ENCODE measurements at places on chromosomes 3 and 15.

GRCh38 chr15:27176785-27177406 is 205.9 kb downstream of the GABRG3 start:
- no peak for DNase-seq

- no peak for DNase-seq
Measured at GRCh38 chr15:74396146-74396438, 28.6 kb upstream of the CYP11A1 start.

DNA sequence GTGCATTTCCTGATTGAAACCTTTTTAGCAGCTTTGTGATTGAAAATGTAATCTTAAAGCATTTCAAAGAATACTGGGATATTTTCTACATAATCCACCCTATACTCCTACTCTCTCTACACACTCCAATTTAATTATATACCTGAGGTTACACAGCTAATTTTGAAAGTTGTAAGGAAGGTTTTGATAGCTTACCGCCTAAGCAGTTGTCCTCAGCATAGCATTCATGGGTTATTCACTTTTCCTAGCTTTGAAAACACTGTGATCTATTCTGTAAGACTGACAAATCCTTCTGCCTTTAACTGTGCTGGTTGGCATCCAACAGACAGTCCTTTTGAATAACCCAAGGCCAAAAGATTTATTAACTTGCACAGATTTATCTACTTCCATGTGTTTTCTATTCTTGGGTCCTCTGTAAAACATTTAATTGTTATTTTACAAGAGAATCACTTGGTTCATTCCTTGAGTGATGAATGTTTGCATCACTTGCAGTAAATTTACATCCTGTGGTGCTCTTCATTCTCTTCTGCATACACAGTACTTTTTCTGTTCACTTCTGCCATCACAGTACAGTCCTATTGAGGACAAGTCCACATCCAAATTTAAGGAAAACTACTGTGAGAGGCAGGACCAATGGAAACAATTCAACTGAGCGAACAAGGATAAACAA is 44.8 kb downstream of the SERPINI1 start:
- no peak for DNase-seq

GRCh38 chr15:67823314-67824196 is 1.8 kb upstream of the SKOR1 start:
- peak; percentile 48 for DNase-seq

GRCh38 chr3:59456852-59457485 is 407.1 kb upstream of the CFAP20DC start:
- no peak for DNase-seq

GRCh38 chr15:64763874-64764273 is 11.5 kb downstream of the RBPMS2 start:
- DNase-seq = no peak

GRCh38 chr3:104367000-104367399 is 999.7 kb upstream of the ALCAM start:
- no peak for DNase-seq

DNA sequence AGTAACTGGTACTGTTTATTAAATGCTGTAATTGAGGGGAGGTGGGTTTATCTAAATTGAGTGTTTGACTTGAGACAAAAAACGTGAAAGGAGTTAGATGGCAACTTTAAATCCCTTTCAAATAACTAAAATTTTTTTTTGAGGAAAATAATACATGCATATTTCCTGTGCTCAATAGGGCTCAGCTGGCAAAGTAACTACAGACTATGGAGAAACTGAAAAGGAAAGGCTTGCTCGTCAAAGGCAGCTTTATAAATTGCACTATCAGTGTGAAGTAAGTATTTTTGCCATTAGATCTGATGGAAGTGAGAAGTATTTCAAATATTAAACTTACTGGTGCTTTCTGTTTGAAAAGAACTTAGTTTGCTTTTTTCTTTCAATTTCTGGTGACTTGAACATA is 72.2 kb downstream of the DZIP3 start:
- no peak for DNase-seq

DNA sequence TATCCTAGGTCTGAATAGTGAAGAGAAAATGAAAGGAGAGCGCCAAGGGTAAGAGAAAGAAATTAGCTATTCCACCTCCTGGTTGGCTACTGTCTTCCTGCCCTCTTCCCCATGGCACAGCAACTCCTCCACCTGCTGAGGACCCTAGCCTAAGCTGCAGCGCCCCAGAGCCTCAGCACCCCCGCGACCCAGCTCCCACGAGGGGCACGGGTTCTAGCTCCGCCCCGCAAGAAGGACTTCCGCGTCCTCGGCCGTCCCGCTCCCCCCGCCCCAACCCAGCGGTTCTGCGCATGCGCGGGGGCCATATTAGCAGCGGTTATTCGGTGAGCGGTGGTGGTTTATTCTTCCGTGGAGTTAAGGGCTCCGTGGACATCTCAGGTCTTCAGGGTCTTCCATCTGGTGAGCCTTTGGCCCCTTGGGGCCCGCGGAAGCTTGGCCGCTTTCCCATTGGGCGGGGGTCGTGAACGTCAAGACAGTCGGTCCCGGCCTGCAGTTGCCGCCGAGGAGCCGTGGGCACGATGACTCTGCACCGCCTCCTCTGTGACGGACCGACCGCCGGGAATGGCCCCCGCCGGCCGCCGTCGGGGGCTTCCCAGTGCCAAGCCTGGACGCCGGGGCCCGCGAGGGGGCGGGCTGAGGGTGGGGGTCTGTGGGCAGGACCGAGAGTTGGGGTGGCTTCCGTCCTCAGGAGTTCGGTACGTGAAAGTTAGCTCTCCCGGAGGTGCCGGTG is at the start of gene PSMA4:
Gene PSMA4 (plus strand): TSS at position 304 of the 730 bp plus-strand sequence. CDS start 1,484 bp downstream, outside the sequence.
- peak; percentile 73 for DNase-seq

- DNase-seq = peak; percentile 42
Measured at GRCh38 chr3:124246949-124247348, 255.0 kb upstream of the ROPN1 start.

DNA sequence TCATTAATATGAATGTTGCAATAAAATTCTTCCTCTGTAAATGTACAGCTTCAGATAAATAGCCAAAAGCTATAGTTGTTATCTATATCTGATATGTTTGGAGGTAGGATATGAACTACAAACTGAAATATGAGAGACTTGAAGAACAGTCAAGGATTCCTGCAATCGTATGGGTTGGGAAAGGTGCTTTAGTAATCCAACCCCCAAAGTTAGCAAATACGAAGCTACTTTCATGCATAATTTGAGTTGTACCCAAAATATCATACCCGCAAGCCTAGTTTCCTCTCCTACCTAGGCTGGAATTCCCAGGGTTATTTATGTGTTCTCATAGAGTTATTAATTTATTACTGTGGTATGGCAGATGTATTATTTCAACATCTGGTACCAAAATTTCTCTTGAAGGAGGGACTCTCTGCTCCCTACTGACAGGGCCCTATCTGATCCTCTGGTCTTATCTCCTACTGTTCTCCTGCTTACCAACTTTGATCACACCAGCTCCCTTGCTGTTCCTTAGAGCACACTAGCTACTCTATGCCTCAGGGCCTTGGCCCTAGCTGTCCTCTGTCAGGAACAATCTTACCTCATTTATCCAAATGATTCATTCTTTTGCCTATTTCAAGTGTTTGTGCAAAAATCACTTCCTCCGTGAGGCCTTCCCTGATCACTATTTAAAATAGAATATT is 140.4 kb upstream of the CCDC54 start:
- DNase-seq = no peak

DNA sequence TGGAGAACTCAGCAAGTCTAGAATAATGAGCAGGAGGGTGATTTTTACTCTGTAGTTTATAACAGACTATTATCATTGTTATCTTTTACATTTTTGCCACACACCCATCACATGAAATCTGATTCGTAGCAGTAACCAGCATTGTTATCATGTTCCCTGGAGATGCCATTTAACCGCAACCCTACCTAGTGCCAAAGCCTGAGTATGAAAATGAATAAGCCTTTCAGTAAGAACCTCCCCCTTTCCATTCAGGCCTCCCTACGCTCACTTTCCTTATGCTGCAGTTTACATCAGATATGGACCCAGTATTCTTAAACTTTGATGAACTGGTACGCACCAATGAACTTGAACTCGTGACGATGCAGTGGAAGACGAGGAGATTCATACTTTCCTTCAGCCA is 158.7 kb upstream of the SPRED1 start:
- DNase-seq = no peak

DNA sequence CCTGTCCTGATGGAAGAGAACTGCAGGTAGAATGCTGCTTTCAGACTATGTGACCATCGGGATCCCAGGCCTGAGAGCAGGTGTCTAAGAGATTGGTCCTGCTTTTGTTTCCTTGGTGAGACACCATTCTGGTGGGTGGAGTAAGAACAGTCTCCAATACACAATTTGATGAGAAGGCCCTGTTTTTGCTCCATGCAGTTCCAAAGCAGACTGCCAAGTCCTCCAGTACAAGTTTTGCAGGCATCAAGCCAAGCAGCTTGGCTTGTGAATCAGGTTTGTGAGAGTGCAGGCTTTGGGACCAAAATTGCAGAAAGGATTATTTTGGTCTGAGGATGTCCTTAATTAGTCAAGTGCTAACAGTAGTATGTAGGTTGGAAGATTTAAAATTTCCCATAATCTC is 381.6 kb downstream of the FOXP1 start:
- DNase-seq = no peak

DNA sequence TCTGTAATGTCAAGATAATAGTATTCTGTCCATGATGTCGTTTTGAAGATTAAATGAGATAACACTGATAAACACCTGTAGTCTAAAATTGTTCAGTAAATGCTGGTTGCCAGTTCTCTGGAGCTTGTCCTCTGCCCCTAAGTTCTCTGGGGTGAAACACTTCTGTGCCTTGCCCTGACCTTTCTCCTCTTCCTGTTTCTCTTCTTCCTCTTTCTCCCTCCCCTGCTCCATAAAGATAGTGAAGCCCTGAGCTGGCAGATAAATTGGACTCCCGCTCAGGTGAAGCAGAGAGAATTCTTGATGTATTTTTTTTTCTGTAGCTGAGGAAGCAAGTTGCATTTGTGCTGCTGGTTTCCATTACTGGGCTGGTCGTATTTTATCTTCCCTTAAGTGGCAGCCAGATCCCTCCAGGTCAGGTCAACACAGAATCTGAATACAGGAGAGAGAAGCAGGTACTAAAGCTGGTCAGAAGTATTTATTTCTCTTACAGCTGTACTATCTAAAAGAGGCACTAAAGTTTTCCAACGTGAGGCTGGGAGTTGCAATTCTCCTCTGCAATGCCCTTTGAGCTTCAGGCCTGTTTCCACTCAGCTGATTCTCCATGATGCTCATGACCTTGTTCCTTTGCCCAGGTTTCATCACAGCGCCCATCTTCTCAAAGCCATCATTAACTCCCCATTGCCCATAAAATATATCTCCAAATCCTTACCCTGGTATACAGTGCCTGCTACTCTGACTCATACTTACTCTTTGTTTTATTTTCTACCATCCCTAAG is 319.3 kb upstream of the CFAP20DC start:
- no peak for DNase-seq

DNA sequence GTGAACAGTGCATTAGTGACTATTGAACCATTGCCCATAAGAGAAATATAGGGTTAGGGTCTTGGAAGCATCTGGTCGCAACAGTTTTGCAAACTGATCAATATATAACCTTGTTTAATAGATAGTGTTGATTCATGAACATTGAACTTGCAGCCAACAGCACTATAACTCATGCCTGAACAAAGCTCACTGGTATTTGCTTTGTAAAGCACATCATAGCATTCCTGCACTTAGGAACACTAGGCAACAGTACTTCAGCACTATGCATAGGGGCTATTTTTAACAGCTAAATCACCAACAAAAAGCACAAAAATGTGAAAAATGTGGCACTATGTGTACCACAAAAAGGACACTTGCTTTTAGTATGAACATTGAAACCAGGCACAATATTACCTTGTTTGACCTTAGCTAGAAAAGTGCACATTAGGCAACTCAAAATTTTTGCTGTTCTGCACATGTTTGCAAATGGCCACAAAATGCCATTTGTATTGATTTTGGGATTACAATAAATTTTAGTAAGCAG is 68.0 kb downstream of the OXNAD1 start:
- no peak for DNase-seq

GRCh38 chr3:146189519-146190173 is 28.7 kb upstream of the PLOD2 start:
- DNase-seq = peak; percentile 80

GRCh38 chr3:138186221-138186620 is 880 bp upstream of the ARMC8 start:
- DNase-seq = no peak

DNA sequence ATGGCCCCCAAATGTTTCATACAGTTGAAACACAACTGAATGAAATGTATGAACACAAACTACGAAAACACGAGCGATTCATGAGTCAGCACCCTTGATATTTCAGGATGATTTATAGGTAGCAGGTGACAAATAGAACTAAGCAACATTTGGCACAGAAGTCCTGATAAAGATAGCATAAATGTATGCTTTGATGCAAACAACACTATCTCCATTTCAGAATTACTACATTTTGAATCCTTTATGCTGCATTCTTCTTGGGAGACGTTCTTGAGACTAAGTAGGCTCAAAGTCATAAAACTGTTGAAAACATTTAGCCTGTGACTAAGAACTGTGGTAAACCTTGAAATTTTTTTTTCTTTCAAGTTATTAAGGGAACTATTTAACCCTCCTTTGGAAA is 200.3 kb upstream of the ICE2 start:
- no peak for DNase-seq

DNA sequence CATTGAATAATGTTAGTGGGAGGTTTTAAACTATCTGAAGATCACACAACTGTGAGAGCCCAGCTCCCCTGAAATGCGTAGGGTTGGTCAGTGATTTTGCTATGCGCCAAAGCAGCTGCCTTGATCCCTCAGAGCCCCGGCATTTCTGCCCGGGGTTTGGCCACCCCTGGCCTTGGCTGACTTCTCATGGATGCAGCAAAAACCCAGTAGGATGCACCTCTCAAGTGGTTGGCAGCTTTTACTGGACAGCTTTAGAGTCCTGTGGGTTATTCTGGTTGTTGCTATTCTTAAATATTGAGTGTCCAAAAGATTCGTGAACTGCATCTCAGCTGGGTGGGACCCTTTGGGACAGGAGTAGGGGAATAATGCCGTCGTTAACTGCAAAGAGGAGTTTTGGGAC is 291.7 kb upstream of the CTDSPL start:
- DNase-seq = no peak

GRCh38 chr3:143751643-143752178 is 96.6 kb downstream of the SLC9A9 start:
- no peak for DNase-seq

GRCh38 chr3:159828542-159828943 is 160.1 kb upstream of the IL12A start:
- peak; percentile 86 for DNase-seq

DNA sequence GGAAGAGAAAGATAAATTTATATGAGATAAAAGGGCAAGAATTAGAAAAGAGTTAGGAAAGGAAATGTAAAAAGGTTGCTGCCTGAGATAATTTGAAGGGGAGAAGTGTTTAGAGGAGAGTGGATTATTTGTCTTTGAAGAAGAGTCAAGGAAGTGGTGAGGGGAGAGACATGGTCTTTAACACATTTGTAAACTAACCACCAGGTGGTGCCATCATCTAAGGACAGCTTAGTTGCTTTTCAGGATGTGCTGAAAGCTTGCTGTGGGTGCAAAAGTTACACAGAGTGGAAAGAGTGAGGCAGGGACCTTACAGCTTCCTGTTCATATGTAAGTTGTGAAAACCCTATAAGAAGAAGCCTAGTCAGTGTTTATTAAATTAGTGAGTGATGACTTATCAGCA is 114.1 kb upstream of the DNAJC19 start:
- peak; percentile 58 for DNase-seq

- peak; percentile 57 for DNase-seq
Measured at GRCh38 chr3:158531334-158531733, 39.7 kb upstream of the MLF1 start.

- no peak for DNase-seq
Measured at GRCh38 chr3:5275529-5275928, 88.0 kb downstream of the EDEM1 start.

GRCh38 chr3:126245811-126246727 is 65.7 kb upstream of the ALDH1L1 start:
- DNase-seq = peak; percentile 12
